Activated effector memory CD4-positive, alpha-beta T cell treated with Interleukin-2 at 50 U/mL for 16 hours (primary cell): ENCODE measurements at places on chromosomes 12 and 14.

DNA sequence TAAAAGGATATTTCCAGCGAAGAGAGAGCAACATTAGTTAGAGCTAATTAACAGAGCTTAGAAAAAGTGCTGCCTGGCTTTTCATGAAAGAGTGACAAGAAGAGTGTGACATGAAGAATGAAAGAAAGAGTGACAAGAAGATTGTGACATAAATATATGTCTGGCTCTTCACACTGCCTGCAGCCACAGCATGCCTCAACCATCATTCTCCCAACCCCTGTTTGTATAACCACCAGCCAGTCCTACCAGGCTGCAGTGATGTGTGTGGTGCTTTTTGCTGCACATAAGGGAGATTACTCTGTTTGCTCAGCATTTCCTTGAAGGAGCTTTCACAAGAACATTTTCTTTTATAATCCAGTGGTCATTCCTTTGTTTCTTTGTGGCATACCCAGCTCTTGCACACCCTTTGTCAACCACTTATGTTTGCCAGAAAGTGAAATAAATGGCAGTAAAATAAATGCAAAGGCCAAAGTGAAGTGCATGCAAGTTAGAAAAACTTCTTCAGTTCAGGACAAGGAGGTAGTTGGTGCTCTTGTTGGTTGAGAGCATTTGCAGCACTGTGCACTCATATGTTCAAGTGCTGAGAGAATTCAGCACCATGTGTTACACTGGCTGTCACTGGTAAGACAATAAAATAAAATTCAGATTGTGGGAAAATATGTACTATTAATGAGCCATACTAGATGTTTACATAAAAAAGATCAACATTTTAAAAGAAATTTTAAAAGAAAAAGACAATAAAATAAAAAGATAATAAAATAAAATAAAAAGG is 50.6 kb downstream of the KIF21A start:
- DNase-seq = no peak

GRCh38 chr12:5088586-5089264 is 45.0 kb downstream of the KCNA5 start:
- no peak for DNase-seq

- no peak for DNase-seq
Observed at GRCh38 chr12:52799505-52800211, 3.7 kb upstream of the KRT3 start.

DNA sequence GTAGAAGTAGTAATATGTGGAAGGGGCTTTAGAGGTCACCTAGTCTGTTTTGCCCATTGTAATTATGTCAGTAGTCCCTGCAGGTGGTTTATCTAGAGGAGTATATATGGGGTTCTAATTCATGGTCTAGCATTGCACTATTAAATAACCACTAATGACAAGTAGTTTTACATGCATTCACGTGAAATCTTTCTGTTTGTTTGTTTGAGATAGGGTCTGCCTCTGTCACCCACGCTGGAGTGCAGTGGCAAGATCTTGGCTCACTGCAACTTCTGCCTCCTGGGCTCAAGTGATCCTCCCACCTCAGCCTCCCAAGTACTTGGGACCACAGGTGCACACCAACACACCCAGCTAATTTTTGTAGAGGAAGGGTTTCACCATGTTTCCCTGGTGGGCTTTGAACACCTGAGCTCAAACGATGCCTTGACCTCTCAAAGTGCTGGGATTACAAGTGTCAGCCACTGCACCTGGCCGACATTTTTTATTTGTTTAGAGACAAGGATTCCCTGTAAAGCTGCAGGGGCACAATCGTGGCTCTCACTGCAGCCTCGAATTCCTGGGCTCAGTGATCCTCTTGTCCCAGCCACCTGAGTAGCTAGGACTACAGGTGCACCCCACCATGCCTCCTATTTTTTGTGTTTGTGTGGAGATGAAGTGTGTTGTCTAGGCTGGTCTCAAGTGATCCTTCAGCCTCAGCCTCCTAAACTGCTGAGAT is 12.0 kb upstream of the PSEN1 start:
- DNase-seq = no peak

DNA sequence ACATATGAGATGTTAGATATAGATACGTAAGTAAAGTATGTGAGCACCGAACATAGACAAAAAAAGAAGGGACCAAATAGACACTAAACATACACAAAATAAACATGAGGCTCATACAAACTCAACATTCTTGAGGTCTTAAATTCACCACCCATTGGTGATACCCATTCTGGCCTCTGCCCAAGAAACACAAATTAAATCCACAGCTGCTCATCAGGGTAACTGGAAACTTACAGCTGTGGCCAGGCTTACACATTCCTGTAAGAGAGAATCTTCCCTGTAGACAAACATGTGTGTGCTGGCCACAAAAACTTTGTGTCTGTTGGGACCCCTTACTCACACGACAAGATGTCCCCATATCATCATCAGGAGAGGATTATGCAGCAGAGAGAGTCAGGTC is 22.4 kb downstream of the MAGOHB start:
- no peak for DNase-seq

DNA sequence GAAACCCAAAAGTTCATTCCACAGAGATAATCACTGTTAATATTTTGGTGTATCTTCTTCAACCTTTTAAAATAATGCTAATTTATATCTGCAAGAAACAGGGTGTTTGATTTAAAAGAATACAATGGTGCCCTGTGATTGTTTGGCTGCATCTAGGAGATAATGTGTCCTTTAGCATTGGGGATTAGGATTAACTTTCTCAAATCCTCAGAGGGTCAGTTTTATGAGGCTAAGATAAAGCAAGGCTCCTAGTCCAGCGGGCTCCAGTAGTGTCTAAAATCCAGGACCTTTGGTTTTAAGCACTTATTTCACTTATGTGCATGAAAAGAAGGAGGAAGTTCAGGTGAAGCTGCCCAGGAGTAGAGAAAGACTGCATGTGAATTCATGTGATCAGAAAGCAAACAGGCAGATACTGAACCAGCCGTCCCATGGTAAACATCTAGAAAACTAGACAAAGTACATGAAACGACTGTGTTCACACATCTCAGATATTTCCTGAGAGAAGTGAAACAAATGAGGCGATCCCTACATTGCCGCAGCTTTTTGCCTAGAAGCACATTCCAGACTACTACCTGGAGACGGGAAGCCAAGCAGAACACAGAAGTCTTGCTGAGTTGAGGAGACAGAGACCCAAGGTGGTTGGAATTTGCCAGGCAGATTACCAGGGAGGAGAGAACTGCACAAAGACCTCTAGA is 129.1 kb upstream of the MAX start:
- no peak for DNase-seq

GRCh38 chr12:63093711-63094110 is 57.3 kb downstream of the AVPR1A start:
- DNase-seq = no peak

GRCh38 chr12:78087363-78087675 is 256.6 kb downstream of the NAV3 start:
- no peak for DNase-seq

DNA sequence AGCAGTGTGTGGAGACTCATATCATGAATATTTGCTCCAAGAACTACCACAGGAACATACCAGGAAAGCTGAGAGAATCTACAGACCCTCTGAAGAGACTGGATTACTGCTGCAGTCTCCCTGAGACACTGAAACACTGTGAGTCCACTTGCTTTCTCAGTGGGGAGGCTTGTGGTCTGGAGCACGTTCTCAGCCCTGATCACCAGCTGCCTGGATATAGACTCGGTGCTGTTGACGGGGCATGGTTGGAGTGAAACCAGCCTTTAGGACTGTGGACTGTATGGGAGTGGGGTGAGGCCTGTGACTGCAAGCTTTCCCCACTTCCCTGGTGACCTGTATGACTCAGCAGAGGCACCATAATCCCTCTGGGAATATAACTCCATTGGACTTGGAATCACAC is 525.8 kb upstream of the FBXO33 start:
- no peak for DNase-seq

- no peak for DNase-seq
Observed at GRCh38 chr12:116171549-116171948, 105.9 kb downstream of the MED13L start.

DNA sequence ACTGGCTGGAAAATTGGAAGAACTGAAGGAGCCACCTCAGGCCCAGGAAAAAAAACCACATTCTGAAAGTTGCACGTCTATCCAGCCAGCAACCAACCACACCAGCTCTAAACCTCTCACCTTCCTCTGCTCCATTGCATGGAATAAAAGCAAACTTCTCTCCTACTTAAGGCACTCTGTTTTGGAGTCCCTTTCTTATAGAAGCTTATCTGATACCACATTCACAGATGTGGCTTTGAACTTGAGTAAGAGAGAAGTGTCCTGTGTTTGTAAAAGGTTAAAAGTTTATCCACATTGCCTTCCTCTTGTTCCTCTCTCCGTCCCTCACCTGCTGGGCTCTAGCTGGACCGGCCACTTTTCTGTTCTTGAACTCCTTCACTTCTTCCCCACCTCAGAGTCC is 99.6 kb upstream of the PLXNC1 start:
- no peak for DNase-seq

GRCh38 chr14:60327447-60328331 is 78.7 kb downstream of the PPM1A start:
- DNase-seq = peak; percentile 16

DNA sequence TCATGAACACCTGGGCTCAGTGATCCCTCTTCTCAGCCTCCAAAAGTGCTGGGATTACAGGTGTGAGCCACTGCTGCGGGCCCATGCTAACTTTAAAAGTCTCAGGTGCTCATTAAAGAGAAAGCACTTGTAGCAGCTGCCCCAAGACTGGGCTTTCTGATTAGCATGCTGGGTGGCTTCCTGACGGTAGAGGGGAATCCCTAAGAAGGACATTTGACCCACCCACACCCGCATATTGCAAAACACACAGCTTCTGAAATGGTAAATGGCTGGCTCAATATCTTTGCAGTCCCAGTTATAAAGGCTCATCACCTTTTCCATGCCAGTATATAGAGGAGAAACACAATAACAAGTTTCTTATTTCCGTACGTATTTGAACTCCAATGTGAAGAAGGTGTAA is 19.3 kb upstream of the BICD1 start:
- DNase-seq = no peak

- DNase-seq = no peak
Observed at GRCh38 chr14:92475451-92476187, 38.0 kb upstream of the RIN3 start.

DNA sequence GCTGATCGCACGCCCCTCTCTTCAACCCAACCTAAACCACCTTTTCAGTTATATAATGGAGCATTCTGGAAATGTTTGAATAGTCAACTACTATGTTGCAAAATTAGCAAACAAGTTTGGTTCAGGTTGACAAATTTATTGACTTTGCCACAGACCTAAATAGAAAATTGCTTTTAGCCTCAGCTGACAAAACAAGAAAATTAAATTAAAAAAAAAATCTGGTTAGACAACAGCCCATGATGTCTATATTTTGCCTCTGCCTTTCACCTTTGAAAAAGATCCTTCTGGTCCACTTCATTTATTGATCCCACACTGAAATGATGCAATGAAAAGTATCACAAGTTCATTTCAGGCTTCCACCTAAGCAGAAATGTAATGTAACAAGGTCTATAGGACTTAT is 17.5 kb downstream of the SLC38A4 start:
- no peak for DNase-seq

- peak; percentile 5 for DNase-seq
Observed at GRCh38 chr14:103391048-103391447, 5.8 kb downstream of the MARK3 start.

DNA sequence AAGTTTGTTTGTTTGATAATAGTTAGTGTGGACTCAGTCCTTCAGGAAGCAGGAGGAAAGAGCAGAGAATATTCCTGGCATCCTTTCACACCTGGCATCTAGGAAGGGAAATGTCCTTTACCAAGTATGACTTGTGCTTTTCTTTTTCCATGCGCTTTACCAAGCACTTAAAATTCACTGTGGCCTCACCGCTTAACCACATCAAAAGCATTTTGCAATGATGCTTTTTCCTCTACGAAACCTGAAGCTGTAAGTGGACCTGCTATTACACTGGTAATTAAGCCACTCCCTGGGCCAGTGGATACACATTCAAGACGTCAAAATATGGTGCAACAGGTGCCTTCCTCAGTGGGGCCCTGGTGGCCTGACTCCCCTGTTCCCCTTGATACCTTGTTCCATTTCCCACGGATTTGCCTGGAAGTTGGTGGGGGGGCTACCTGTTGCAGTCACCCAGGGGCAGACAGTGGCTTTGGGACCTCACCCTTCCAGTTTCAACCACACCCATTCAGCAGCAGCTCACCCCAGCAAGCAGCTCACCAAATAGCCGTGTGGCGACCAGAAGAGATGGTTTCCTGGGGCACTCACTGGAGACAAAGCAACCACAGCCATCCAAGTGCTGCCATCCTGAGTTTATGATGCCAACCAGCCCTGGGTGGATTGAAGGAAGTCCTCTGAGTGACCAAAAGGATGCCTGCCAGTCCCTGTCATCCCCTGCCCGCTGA is 14.2 kb upstream of the FZD10 start:
- DNase-seq = no peak

DNA sequence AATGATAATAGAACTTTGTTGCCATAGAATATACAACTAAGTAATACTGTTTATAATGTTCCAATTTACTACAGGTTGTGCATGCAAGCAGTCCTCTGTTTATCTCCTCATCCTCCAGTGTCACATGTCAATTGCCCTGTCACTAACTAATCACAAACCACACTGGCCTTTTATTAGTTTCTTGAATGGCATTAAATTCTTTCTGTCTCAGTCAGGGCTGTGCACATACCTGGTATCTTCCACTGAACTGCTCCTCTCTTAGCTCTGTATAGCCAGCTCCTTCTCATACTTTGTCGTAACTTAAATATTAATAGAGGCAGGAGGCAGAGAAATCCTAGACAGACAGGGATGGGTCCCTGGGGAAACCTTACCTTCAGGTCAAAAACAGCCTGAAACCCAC is 24.0 kb downstream of the GABARAPL1 start:
- no peak for DNase-seq

GRCh38 chr12:128763395-128763794 is 60.4 kb downstream of the SLC15A4 start:
- no peak for DNase-seq

GRCh38 chr12:54036620-54037359 is 3.9 kb downstream of the HOXC5 start:
- DNase-seq = no peak

GRCh38 chr14:71931492-71932228 is 569 bp upstream of the RGS6 start:
- DNase-seq = no peak

DNA sequence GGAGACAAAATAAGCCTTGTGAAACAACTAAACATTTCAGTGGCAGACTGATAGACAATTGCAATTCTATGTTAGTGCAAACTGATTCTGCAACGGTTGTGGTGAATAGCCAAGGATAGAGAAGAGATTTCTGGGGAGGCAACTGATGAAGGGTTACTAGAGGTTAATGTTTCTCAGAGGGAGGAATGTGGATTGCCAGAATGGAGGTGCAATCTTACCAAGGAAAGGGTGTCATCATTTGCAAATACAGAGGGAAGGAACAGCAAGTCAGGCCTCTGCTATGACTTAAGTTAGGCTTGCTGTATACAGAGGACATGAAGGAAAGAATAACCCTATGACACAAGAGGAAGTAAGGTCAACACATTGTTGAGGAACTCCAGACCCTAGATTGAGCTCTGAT is 35.8 kb downstream of the CCDC175 start:
- no peak for DNase-seq

- no peak for DNase-seq
Observed at GRCh38 chr12:104163631-104164030, 25.6 kb upstream of the NFYB start.
